ENCODE measurements at places on chromosomes 2 and 18. TPM values are rescaled to one million over a fixed set of nuclear protein-coding genes. Genes with fewer than 3 reads are reported as not detected.
A peak's percentile ranks its signal among the peaks of the same experiment; 100 is the strongest.

LAPTM4A gene
- total RNA-seq, result 62.7 TPM

ANKRD62 gene
- total RNA-seq, result not detected

TEX44 gene
- total RNA-seq, result not detected

OSBPL6 gene
- total RNA-seq, result 4.0 TPM

C2orf78 gene
- total RNA-seq, result not detected

IL36A gene
- total RNA-seq, result not detected

BMP10 gene
- total RNA-seq, result not detected

SP140 gene
- 1.7 TPM for total RNA-seq

MEP1B gene
- not detected for total RNA-seq

NCOA1 gene
- total RNA-seq, result 8.2 TPM

TWIST2 gene
- total RNA-seq, result 5.8 TPM

GRCh38 chr2:143726151-143726845 lies 597.1 kb downstream of the ARHGAP15 start:
- DNase-seq, result no peak

DNA sequence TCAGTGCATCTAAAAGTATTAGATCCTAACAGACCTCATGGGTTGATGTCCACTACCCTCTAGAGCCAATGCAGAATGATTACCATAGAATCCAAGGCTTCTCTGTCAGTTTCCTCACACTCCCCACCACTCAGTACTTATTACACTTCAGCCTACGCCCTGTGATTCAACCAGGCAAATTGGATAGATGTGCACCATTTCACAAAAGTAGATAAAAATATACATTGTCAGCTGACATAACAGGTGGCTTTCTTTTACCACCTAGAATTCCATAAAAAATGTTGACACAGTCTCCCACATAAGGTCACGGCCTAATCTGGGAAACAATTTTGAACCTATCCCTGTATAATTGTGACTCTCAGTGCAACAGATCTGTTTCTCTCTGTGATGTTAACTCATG lies 144.9 kb downstream of the CERS6 start:
- DNase-seq, result no peak

- peak; percentile 52 for DNase-seq
Observed at GRCh38 chr18:3114026-3114425, 101.1 kb upstream of the LPIN2 start.

- no peak for DNase-seq
Observed at GRCh38 chr2:136245211-136245610, 127.3 kb upstream of the CXCR4 start.

- DNase-seq, result no peak
Observed at GRCh38 chr18:24126155-24126961, 12.5 kb upstream of the CABYR start.

- peak; percentile 91 for DNase-seq
Observed at GRCh38 chr18:6741232-6741663, 11.7 kb downstream of the ARHGAP28 start.

DNA sequence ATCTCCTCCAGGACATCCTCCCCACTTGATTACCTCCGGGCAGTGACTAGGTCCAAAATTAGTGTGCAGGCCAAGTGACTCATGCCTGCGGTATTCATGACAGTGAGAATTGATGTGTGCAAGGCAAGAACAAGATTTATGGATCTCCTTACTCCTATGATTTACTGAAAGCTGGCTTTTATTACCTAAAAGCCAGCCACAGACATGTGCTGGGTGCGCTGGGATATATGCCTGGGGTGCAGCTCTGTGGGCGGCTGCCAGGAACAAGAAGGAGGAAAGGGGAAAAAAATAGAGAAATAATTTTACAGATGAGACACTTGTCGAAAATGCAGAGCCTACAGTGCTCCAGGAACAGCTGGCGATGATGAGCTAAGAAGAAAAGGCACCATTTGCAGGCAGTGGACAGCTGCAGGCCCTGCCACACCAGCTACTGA lies 359.3 kb downstream of the CMPK2 start:
- DNase-seq, result peak; percentile 71

- no peak for DNase-seq
Observed at GRCh38 chr2:177359836-177360595, 32.6 kb upstream of the AGPS start.

DNA sequence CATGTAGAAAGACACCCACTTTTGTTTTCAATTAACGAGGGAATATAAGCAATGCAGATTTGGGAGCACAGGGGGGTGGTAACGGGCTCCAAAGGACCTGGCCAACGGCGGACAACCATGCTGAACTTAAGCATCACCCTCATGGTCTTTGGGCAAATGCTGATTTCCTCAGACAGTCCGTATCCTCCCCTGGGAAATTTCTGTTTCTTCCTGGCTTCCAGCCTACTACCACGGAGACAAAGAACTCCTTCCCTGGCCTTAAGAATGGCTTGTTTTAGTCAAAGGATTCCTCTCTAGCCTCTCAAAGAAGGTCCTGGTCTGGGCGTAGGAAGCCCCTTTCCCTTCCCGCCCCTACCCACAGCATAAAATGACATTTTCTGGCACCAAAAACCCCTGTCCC lies 34.3 kb downstream of the EN1 start:
- DNase-seq, result no peak

DNA sequence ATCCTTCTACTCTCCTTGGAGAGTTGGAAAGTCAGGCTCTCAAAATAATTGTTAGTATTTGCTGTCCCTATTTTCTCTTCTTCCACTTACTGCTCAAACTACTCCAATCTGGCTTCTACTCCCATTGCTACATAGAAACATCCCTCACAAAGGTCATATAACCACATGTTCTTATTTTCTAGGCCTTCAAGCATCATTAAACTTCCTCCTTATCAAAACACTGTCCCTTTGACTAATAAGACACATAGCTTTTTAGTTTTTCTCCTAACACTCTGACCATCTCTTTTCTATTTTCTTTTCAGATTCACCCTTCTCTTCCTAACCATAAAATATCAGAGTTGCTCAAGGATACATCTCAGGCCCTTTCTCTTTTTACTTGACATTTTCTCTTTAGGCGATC lies 148.3 kb downstream of the MBD2 start:
- no peak for DNase-seq

DNA sequence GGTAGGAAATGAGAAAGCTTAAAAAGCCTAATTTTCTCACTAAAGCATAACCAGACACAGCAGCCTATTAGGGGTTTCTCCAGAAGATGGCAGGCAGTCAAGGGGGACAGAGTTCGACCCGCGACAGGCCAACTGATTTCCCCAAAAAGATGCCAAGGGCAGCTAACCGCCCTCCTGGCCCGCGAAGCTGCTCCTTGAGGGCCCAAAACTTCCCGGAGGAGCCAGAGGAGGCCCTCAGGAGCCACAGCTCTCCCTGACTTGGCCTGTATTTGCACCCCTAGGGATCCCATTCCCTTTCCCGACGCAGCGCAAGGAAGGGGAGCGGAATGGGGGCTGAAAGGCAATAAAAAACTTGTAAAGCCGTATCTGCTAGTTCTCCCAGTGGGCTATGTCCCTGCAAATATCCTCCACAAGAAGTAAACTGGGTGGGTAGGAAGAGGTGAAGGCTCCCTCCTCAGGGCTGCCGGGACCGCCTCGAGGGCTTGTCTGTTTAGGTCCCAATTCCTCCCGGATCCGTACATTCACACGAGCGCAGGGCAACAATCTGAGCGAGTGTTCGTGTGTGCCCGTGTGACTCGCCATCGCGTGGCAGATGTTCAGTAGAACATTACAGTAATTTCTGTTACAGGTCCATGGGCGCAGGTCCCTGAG lies 756 bp upstream of the NAGK start:
- no peak for DNase-seq

GRCh38 chr18:75164479-75164878 lies 44.5 kb downstream of the PTGR3 start:
- no peak for DNase-seq

- no peak for DNase-seq
Observed at GRCh38 chr18:9097349-9097748, 5.2 kb upstream of the NDUFV2 start.

GRCh38 chr2:241857041-241857541 lies 1.6 kb downstream of the PDCD1 start:
- no peak for DNase-seq

DNA sequence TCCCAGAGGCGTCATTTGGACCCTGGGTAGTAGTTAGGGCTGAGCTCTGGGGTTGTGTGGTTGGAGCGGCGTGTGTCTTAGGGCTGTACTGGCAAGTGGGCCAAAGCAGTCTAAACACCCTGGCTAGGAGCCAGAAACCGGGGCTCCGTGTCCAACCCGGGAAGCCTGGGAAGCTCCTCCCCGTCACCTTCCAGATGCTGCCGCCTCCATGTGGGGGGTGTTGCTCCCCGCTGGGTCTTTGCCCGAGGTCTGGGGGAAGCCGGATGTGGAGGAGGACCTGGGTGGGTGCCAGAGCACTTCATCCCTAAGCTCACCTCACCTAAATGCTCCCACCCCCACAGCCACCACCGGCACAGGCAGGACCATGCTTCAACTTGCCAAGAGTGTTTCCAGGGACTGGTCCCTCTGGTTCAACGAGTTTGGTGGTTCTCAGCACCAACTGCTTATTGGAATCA lies 25.4 kb downstream of the TET3 start:
- peak; percentile 83 for DNase-seq

GRCh38 chr18:54338230-54338629 lies 19.4 kb downstream of the STARD6 start:
- no peak for DNase-seq

GRCh38 chr18:2337552-2338141 lies 233.7 kb downstream of the METTL4 start:
- DNase-seq, result peak; percentile 79

- DNase-seq, result no peak
Observed at GRCh38 chr18:22213333-22213973, 44.1 kb downstream of the GATA6 start.

All from PC-3 (cell line).